ENCODE measurements at places on chromosomes 3 and 15. TPM values are rescaled to one million over a fixed set of nuclear protein-coding genes. Genes with fewer than 3 reads are reported as not detected.

CD200 gene
- total RNA-seq, result 9.4 TPM

WDR72 gene
- not detected for total RNA-seq

CERS3 gene
- total RNA-seq, result 0.45 TPM

FBXO40 gene
- not detected for total RNA-seq

CAPN7 gene
- total RNA-seq, result 31.0 TPM

KLF15 gene
- not detected for total RNA-seq

DAG1 gene
- 19.6 TPM for total RNA-seq

SIN3A gene
- 100.0 TPM for total RNA-seq

ADCY5 gene
- total RNA-seq, result not detected

CISH gene
- 386 TPM for total RNA-seq

FETUB gene
- total RNA-seq, result not detected

SPTSSB gene
- not detected for total RNA-seq

NTRK3 gene
- total RNA-seq, result not detected

LRRK1 gene
- total RNA-seq, result 0.64 TPM

ZMYND10 gene
- 3.6 TPM for total RNA-seq

AADACL2 gene
- not detected for total RNA-seq

TMEM62 gene
- total RNA-seq, result 15.8 TPM

GCSAM gene
- total RNA-seq, result 2.3 TPM

NUP210 gene
- total RNA-seq, result 194 TPM

C3orf20 gene
- total RNA-seq, result 0.20 TPM

MUC20 gene
- total RNA-seq, result 5.3 TPM

NRROS gene
- 87.2 TPM for total RNA-seq

CHRM5 gene
- total RNA-seq, result not detected

GOLGA6B gene
- total RNA-seq, result not detected

CCDC39 gene
- total RNA-seq, result not detected

STRIT1 gene
- total RNA-seq, result not detected

TMCO5A gene
- not detected for total RNA-seq

USP19 gene
- 61.2 TPM for total RNA-seq

SYNPR gene
- total RNA-seq, result not detected

ISLR2 gene
- total RNA-seq, result not detected

SLC9A9 gene
- total RNA-seq, result 13.4 TPM

PRSS50 gene
- not detected for total RNA-seq

CCNL1 gene
- total RNA-seq, result 221 TPM

CCR3 gene
- total RNA-seq, result 0.16 TPM

SERPINI2 gene
- not detected for total RNA-seq

ZNF80 gene
- total RNA-seq, result 1.00 TPM

ECE2 gene
- not detected for total RNA-seq

UMPS gene
- 38.8 TPM for total RNA-seq

NR1I2 gene
- total RNA-seq, result 0.07 TPM

ST8SIA2 gene
- not detected for total RNA-seq

DCLK3 gene
- not detected for total RNA-seq

OIP5 gene
- total RNA-seq, result 18.7 TPM

CASR gene
- 0.02 TPM for total RNA-seq

TNFAIP8L3 gene
- total RNA-seq, result 0.18 TPM

CPNE9 gene
- total RNA-seq, result 0.36 TPM

JMJD7 gene
- 17.8 TPM for total RNA-seq

B4GALT4 gene
- 14.7 TPM for total RNA-seq

SLC2A2 gene
- not detected for total RNA-seq

TMEM108 gene
- total RNA-seq, result not detected

SPTBN5 gene
- 1.0 TPM for total RNA-seq

CPB1 gene
- not detected for total RNA-seq

DAPK2 gene
- total RNA-seq, result 3.3 TPM

Measured in T-helper 2 cell treated with Interferon-gamma antibody and Interleukin-4, amounts not matched to agents 100 ng/mL and 5 ng/mL, for 36 hours (primary cell).